Cerebellar nuclear complex (tissue), 1 donor: ENCODE measurements at places on chromosomes 5 and 9.

- no peak for DNase-seq
These were observed 1.7 kb upstream of the PTGDS start for GRCh38 chr9:136975644-136976043.

- DNase-seq = no peak
These were observed 126.9 kb upstream of the ANKH start for GRCh38 chr5:14998491-14998890.

DNA sequence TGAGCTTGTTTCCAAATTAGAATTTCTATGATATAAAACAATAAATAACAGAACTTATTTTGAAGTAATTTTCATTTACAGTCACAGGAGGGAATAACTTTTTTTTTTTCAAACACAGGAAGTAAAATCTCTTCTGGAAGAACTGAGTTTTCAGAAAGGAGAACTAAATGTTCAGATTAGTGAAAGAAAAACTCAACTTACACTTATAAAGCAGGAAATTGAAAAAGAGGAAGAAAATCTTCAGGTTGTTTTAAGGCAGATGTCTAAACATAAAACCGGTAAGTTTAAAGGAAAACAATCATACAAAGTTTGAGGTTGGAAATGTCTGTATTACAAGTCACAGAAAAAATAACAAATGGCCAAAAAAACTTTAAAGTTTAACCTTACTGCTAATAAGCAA is 41.6 kb downstream of the RAB14 start:
- no peak for DNase-seq

- no peak for DNase-seq
These were observed 206.2 kb downstream of the NDUFS4 start for GRCh38 chr5:53766673-53767072.

GRCh38 chr9:16579872-16580432 is 290.5 kb downstream of the BNC2 start:
- no peak for DNase-seq

GRCh38 chr9:92714787-92715487 is 45.0 kb upstream of the IPPK start:
- no peak for DNase-seq

DNA sequence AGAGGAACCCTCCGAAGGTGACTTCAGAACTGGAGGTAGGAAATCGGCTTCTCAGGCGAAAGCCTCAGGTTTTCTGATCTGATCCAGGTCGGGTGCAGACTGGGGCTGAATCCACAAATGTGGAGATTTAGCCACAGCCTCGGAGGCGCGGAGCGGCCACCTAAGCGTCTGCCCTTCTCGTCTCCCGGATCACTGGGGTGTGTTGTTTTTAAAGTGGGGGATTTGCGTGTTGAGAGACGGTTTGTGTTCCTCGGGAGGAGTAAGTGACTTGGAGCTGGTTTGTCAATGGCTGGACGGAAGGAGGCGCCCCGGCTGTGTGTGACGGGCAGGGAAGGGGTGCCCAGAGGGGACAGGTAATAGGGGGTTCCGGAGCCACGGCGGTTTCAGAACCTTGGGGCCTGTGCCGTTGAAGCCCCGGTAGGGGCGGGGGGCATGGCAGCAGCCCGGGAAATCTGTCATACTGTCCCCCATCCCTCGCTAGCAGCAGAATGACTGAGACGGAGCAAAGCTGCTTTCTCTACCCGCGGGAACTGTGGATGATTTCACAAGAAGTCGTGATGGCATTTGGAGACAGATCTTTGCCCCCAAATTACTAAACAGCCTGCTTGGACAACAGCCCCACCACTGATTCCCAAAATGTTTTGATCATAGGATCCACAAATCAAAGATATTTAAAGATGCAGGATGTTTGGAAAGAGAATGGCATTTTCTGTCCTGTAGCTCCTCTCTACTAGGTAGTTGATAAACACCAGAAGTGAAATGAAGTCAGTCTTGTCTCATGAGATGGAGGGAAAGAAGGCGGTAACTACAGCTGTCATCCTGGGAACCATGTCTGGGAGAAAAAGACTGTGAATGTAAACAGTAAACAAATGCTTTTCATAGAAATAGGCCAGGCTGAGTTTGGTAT is 216.5 kb downstream of the PDZD2 start:
- no peak for DNase-seq

- DNase-seq = no peak
These were observed 25.6 kb downstream of the CAMK2A start for GRCh38 chr5:150263801-150264621.

- peak; percentile 19 for DNase-seq
These were observed 225.0 kb upstream of the ANKRD55 start for GRCh38 chr5:56457887-56458812.

DNA sequence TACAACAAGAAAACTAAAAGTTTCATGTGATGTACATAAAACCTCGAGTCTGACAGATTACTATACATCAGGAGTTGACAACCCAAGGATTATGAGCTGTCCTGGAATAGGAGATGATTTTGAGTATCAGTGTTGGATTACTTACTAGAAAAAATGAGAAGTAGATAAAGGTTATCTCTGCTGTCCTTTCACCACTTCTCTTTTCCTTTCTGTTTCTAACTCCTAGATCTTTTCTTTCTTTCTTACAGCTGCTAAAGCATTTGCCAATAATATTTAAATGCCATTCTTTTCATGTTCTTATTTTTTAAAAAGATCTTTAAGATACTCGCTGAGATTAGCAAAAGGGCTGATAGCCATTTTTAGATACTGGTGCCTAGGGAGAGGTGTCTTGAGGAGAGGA is 14.8 kb downstream of the RBM27 start:
- no peak for DNase-seq

- DNase-seq = no peak
These were observed 26.6 kb downstream of the OTULINL start for GRCh38 chr5:14608169-14608568.

- no peak for DNase-seq
These were observed 211.8 kb downstream of the ARRDC3 start for GRCh38 chr5:91171322-91171721.

GRCh38 chr9:121210536-121210935 is 8.9 kb upstream of the RAB14 start:
- no peak for DNase-seq

- DNase-seq = no peak
These were observed 13.1 kb upstream of the IRX2 start for GRCh38 chr5:2764581-2764980.

- DNase-seq = no peak
These were observed 547.5 kb downstream of the EBF1 start for GRCh38 chr5:158552241-158552640.

DNA sequence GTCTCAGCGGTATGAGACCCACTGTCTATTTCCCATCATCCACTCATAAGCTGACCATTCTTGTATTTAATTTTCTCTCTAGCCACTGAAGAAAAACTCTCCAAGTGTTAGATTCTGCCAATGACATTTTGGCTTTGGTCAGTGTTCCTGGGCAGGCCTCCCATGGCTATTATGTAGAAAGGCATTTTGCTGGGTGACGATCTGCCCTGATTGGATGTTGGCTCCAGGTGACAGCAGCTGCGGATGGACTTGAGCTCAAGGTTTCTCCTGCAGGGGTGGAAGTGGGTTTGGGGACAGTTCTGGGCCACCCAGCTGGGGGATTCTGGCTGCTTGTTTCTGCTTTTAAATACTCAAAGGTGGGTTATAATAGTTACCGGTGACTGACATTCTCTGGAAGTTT is 31.6 kb downstream of the ACSL6 start:
- no peak for DNase-seq

GRCh38 chr5:78211052-78211451 is 83.4 kb downstream of the AP3B1 start:
- DNase-seq = no peak
